H4 (cell line): ENCODE measurements at places on chromosomes 16 and 17.

DNA sequence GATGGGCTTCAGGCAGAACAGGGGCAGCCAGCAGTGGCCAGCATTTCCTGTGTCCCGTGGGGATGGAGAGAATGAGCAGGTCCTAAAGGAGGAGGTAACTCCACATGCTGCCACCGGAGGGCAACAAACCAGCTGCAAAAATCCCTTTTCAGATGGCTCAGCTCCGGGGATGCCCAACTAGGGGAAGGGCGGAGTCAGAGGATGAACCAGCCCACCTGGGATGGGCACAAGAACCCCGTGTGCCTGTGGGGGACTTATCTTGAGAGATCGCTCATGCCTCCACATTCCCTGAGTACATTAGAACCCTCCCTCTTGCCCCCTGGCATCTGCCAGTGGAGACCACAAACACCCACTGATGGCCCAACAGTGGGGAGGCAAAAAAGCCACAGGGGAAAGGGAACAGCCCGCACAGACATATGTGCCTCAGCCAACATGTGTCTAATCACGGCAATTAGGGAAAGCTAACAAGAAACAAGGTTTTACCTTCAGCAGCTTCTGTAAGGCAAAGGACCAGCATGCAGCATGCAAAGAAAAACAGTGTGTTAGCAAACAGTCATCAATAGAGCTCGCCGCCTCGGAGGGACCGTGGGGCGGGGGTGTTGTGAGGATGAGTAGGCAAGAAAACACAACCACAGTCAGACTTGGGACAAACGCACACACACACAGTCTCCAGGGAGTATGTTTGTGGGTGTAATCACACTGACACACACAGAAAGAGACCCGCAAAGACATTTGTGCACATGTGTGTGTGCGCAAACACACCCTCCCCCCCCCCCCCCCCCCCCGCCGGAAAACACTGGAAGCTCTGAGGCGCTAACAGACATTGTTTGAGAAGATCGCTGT, 64.0 kb downstream of the MYO18A start:
- DNase-seq: peak; percentile 64

DNA sequence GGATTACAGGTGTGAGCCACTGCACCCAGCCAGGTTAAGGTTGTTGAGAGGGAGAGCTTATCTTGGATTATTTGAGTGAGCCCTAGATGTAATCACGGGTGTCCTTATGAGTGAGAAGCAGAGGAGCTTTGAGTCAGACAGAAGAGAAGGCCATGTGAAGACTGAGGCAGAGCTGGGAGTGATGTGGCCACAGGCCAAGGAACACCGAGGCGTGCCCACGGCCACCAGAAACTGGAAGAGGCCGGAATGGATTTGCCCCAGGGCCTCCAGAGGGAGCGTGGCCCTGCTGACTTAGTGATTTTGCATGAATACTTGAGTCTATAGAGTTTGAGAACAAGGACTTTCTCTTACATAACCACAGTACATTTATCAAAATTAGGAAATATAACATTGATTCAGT, 137.7 kb downstream of the RPTOR start:
- no peak for DNase-seq

DNA sequence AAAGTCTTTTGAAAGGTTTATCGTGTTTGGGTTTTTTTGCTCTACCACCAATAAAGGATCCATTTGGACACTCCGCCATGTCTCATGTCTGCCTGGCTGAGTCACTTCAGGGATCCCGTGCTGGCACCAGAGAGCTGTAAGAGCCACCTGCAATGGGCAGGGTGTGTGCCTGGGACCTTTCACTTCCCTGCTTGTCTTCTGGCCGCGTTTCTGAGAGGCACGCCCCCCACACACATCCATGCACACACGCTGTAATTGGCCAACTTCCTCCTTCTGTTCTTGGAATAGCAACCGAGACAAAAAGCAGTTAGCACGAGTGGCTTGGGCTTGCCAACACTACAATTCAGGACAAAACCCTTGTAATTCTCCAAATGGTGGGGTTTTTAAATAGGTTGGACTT, 9.8 kb upstream of the SOST start:
- no peak for DNase-seq

GRCh38 chr17:65058146-65058545, 1.6 kb upstream of the GNA13 start:
- DNase-seq: no peak

DNA sequence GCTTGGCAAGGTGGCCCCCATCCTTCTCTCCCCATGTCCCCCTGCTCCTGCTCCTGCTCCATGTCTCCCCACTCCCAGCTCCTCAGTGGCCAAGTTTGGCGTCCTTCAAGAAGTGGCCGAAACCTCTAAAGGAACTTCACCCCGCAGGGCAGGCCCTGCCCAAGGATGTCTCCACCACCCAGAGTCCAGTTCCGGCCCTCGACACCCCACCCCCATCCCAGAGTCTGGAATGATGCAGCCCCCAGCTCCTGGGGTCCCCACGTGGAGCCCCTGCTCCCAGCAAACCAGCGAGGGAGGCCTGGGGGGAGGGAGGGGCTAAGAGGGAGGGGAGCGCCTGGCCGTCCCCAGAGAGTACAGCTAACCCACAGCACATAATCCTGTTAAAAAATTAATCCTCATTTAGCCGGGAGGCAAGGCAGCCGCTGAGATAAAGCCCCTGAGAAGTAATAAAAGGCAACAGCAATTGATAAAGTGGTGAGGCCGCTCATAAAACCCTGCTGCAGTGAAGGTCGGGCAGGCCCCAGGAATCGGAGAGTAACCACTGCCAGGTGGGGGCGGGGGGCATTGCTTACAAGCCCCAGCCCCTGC, 9.9 kb upstream of the ENPP7 start:
- no peak for DNase-seq

DNA sequence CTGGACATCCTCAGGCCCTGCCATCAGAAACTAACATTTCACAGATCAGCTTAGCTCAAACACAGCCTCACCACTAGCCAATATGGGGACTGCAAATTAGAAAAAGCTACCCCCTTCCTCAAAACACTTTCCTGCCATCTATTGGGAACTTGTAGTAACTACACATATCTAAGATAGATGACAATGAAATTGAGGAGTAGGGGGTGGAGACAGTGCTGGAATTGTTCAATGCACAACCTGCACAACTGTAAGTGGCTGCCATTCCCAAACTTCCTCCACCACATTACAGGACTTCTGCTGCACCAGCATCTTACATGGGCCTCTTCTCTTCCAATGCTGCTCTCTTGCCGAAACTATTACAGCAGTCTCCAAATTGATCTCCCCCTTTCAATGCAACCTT, 21.9 kb downstream of the AIPL1 start:
- peak; percentile 49 for DNase-seq
